ENCODE measurements at places on chromosomes 12 and 14. TPM values are rescaled to one million over a fixed set of nuclear protein-coding genes. Genes with fewer than 3 reads are reported as not detected.

DNA sequence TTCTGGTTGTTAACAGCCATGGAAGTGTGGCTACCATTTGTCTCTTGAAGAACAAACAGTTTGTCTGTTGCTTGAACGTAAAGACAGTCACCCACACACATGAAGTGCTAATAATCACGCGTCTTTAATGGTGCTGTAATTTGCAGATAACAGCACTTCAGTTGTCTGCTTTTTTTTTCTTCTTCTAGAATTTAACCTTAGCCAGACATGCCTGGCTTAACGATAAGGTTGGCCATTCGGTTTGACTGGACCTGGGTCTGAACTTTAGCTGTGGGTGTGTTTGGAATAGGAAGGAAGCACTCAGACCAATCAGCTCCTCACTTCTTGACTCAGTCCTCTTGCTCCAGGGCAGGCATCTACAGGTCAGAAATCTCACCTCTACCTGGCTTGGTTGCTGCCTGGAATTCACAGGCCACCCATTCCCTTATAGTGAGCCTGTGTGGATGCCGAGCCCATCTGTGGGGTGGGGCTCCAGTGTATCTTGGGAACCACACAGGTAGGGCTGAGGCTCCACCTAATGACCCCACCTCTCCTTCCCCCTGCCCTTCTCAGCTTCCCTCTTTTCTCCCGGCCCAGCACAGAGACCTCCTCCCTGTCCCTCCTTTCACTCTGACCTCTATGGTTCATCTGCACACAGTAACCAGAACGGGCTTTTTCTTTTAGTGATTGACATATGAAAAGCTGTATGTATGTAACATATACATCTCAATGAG, 246.4 kb upstream of the PWP1 start:
- no peak for DNase-seq

DNA sequence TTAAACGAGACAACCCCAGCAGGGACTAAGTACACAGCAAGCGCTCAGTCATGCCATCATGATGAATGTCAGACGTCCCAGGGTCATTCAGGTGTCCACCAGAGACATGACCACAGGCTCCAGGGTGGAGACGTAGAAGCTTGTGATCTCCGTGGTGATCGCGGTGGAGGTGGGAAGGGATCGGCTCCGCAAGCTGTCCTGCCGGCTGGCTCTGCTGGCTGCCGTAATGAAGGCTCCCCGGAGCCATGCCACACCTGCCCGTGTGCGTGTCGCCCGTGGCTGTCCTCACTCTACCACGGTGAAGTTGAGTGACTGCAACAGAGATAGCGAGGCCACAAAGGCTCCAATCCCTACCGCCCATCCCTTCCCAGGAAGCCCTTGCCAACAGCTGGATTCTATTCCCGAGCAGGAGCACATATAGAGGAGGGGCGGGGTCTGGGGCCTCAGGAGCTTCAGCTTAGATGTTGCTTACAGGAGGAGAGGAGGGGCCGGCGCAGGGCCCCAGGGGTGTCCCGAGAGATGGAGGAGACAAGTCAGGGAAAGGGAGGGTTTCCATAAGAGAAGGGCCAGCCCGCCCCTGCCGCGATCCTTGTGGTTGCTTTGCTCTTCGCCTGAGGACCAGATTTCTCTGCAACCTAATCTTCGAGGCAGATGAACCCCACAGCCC, 332.6 kb upstream of the SFSWAP start:
- DNase-seq, result peak; percentile 56

DNA sequence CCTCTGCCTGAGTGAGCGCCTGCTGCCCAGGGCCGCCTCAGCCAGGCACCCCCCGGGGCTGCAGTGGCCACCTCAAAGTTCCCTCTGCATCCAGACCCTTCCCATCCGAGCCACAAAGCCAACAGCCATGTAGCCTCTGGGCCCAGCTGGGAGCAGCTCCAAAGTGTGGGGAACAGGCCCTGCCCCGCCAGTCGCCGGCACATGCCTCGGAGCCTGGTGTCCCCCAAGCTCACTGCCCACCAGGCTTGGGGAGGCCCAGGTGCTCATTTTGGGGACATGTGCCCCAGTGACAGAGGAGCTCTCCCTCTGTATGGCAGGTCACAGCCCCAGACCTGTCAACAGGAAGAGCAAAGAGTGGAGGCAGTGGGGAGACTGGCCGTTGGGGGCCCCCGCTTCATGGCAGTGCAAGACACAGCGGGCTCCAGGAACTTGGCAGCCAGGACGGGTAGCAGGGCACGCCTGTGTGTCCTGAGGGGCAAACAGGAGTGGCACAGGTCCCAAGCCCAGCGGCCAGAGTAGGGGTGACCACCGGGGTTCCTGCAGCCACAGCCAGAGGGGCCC, 29.9 kb downstream of the JAG2 start:
- no peak for DNase-seq

- DNase-seq, result no peak
Observed at GRCh38 chr12:58433959-58434358, 486.3 kb downstream of the LRIG3 start.

GRCh38 chr14:93953739-93954515, 22.4 kb downstream of the ASB2 start:
- no peak for DNase-seq

DNA sequence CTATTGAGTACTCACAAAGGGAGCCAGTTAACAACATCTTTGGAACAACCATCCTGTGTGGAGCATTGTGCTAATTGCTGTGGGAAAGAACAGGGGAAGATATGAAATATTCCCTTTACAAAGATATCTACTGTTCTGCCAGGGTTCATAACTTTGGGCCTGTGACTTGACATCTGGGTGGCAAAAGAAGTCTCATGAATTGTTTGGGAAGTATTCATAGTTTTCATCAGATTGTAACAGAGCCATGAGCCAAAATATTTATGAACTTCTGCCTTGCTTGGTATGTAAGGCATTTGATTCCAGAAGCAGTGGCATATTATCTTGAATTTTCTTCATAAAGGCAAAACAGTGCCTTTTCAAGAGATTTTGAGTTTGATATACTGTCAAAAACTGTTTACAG, 816.2 kb downstream of the DIO2 start:
- DNase-seq, result no peak

DNA sequence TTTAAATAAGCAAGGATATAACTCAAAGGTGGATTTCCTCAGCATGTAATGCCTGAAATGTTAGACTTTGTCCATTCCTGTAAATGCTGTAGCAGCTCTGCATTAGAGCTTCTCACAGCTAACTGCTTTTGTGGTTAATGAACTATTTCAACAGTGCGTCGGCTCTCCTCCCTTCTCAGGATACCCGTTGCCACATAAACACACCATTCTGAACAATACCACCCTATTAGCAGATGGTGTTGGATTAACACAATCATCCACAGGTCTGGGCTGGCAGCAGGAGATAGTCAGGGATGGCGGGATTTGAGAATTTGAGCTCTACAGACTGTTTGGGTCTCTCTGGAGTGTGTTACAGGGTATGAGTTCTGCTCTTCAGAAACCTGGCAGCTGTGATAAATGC, 33.5 kb upstream of the C12orf42 start:
- DNase-seq, result no peak

MYF6 gene
- total RNA-seq, result not detected

CAPRIN2 gene
- total RNA-seq, result 17.2 TPM

GPR68 gene
- total RNA-seq, result 6.3 TPM

All from upper lobe of right lung (tissue), 1 donor.